Immature natural killer cell (primary cell): ENCODE measurements at places on chromosomes 13 and 19. TPM values are rescaled to one million over a fixed set of nuclear protein-coding genes. Genes with fewer than 3 reads are reported as not detected.
A peak's percentile ranks its signal among the peaks of the same experiment; 100 is the strongest.

DNA sequence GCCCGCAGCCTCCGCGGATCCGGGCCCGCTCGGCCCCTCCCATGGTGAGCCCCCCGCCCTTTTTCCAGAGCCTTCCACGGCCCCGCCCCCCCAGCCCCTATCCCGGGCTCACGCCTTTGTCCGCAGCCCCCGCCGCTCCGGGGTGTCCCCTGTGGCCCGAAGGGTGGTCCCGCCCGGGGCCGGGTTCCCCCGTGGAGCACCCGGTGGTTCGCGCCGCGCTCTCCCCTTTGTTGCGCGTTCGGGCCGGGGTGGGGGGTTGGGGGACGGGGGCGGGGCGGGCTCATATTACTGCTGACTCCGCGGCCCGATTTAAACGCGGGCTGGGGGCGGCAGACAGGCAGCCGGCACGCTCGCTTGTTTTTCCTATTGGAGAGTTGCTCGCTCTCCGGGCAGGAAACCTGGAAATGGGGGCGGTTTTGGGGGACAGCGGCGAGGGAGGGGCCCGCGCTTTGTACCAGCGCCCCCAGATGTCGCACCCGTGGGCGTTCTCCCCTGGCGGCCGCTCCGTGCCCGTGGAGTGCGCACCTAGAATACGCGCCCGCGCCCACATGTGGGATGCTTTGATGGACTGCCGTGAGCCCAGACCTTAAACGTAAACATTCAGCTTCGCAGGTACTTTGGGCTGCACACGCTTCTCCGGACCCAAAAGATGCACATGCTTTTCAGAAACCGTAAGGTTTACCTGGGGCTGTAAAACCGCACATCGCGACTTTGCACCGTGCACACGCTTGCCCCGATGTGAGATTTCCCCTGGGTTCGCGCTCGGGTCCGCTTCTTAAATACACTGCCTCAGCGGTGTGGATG, 699 bp downstream of the PTOV1 start:
- peaks cover 40% of the 10 kb centered on the region for H3K4me1 ChIP-seq
- DNase-seq = no peak
- H3K36me3 ChIP-seq = no peaks in the 10 kb centered on the region
- H3K27ac ChIP-seq = peak overlapping the region; percentile 85
- peak overlapping the region; percentile 90 for H3K4me3 ChIP-seq
- H3K27me3 ChIP-seq = peaks cover 6% of the 10 kb centered on the region

Gene AP1M2
- not detected for polyA plus RNA-seq

GRCh38 chr13:19818223-19818842, 35.6 kb upstream of the PSPC1 start:
- peak overlapping the region; percentile 85 for H3K27ac ChIP-seq
- peaks cover 14% of the 10 kb centered on the region for H3K36me3 ChIP-seq
- H3K4me3 ChIP-seq = no peak overlapping the region
- H3K27me3 ChIP-seq = peaks cover 3% of the 10 kb centered on the region
- peaks cover 23% of the 10 kb centered on the region for H3K4me1 ChIP-seq
- DNase-seq = peak; percentile 19

- H3K36me3 ChIP-seq = no peaks in the 10 kb centered on the region
- H3K27ac ChIP-seq = no peak overlapping the region
- H3K27me3 ChIP-seq = peaks cover 4% of the 10 kb centered on the region
- no peaks in the 10 kb centered on the region for H3K4me1 ChIP-seq
- DNase-seq = no peak
These were observed 192.5 kb downstream of the NDFIP2 start for GRCh38 chr13:79673310-79673992.

DNA sequence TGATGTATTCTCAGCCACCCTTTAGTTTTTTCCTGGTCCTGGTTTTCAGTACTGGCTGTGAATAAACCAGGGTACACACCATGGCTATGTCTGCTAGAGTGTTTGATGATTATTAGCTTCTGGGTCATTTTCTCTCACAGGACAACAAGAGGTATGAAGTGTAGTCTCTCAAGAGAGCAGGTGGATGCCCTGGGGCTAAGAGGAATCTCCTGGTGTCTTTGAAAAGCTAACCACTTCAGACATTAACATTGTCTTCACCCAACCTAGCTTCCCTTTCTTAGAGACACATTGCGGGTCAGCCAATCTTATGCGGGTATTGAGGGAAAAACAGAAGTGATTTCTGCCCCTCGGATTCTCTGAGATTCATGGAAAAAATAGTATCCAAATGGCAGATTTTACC, 1.6 kb downstream of the ZNF730 start:
- H3K27ac ChIP-seq = no peak overlapping the region
- H3K4me3 ChIP-seq = peak overlapping the region; percentile 24
- H3K4me1 ChIP-seq = peaks cover 8% of the 10 kb centered on the region
- no peaks in the 10 kb centered on the region for H3K36me3 ChIP-seq
- no peaks in the 10 kb centered on the region for H3K27me3 ChIP-seq

GRCh38 chr13:32323912-32324311, 8.6 kb downstream of the BRCA2 start:
- H3K4me1 ChIP-seq = no peaks in the 10 kb centered on the region
- H3K27me3 ChIP-seq = no peaks in the 10 kb centered on the region
- H3K36me3 ChIP-seq = no peaks in the 10 kb centered on the region
- H3K4me3 ChIP-seq = no peak overlapping the region
- no peak for DNase-seq
- H3K27ac ChIP-seq = no peak overlapping the region

Gene MEDAG
- polyA plus RNA-seq = not detected

GRCh38 chr19:35417278-35417677, 30.8 kb upstream of the FFAR2 start:
- H3K4me3 ChIP-seq = no peak overlapping the region
- peaks cover 17% of the 10 kb centered on the region for H3K4me1 ChIP-seq
- no peak overlapping the region for H3K27ac ChIP-seq
- no peak for DNase-seq
- H3K36me3 ChIP-seq = no peaks in the 10 kb centered on the region

Gene ATP8B3
- polyA plus RNA-seq = 3.3 TPM

- H3K4me3 ChIP-seq = no peak overlapping the region
- no peaks in the 10 kb centered on the region for H3K27me3 ChIP-seq
- peaks cover 4% of the 10 kb centered on the region for H3K36me3 ChIP-seq
- no peak for DNase-seq
- H3K4me1 ChIP-seq = peaks cover 71% of the 10 kb centered on the region
These were observed 22.1 kb downstream of the PLEKHF1 start for GRCh38 chr19:29687244-29687896.

DNA sequence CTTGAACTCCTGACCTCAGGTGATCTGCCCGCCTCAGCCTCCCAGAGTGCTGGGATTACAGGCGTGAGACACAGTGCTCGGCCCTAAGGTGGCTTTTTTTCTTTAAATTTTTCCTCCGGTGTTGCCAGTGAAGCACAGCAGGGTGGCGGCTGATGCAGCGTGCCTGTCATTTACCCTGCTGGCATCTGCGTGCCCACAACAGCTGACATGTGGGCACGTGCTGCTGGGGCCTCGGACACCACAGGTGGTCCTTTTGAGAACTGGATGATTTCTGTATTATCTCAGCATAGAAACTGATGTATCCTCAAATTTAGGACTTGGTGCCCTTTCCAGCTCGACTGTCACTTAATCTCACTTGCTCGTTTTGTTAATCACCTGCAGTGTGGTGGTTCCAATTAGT, 31.2 kb upstream of the TEX29 start:
- H3K27ac ChIP-seq = no peak overlapping the region
- no peak for DNase-seq
- H3K4me3 ChIP-seq = no peak overlapping the region
- H3K27me3 ChIP-seq = no peaks in the 10 kb centered on the region
- no peaks in the 10 kb centered on the region for H3K4me1 ChIP-seq

DNA sequence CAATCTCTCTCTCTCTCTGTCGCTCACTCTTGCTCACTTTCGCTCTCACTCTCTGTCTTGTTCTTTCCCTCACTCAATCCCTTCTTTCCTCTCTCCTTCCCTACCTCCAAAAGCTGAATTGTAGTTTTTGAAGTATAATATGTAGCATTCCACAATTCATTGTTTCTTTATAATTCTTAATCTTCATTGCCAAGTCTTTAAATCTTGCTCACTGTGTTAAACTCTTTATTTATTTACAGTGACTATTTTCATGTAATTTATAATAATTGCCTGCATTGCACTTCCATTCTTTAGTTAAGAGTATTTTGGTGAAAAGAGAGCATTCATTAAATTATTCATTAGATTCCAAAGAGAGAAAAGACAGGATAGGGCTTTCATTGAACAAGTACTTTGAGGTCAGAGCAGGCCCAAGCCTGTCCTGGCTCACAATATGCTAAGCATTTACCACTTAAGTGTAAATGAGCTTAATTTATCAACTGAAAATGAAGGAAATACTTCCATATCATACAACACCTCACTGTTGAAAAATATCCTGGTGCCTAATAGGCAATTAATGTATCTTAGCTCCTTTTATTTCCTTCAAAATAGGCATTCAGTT, 257.4 kb upstream of the SLITRK1 start:
- no peak for DNase-seq
- H3K27ac ChIP-seq = no peak overlapping the region
- peaks cover 4% of the 10 kb centered on the region for H3K27me3 ChIP-seq
- peaks cover 45% of the 10 kb centered on the region for H3K4me1 ChIP-seq

GRCh38 chr13:106348075-106348840, 187.2 kb downstream of the EFNB2 start:
- H3K4me3 ChIP-seq = no peak overlapping the region
- no peaks in the 10 kb centered on the region for H3K4me1 ChIP-seq
- no peaks in the 10 kb centered on the region for H3K36me3 ChIP-seq
- DNase-seq = no peak
- no peak overlapping the region for H3K27ac ChIP-seq
- H3K27me3 ChIP-seq = peaks cover 5% of the 10 kb centered on the region

DNA sequence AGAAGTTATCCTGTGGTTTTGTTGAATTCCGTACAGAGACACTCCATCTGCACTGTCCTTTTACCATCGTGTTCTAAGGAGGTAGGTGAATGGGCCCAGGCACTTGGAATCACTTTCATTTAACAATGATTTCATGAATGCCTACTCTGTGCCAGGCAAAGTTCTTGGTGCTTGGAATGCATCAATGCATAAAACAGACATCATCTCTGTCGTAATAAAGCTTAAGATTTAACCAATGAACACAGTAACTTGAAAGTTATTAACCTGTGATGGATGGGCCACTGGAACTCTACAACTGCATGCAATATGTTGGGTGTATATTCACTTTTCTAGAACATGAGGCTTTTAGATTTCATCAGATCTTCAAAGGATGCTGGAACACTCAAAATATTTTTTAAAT, 14.1 kb upstream of the STARD13 start:
- H3K27ac ChIP-seq = no peak overlapping the region
- H3K4me3 ChIP-seq = no peak overlapping the region
- no peaks in the 10 kb centered on the region for H3K36me3 ChIP-seq
- H3K27me3 ChIP-seq = peaks cover 3% of the 10 kb centered on the region

DNA sequence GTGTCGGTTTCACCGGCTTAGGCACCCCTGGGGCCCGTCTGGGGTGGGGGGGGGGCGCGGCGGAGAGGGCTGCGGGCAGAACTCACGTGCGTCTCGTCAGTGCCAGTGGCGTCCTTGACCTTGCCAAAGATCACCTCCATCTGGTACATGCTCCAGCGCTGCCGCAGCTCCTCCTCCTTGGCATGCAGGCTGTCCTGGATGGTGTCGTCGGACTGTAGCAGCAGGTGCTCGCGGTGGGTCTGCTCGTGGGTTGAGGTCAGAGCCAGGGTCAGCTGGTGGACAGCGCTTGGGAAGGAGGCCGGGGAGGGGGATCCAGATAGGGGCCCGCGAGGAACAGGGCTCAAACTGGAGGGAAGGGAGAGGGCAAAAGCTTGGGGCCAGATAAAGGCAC, 4.7 kb upstream of the RGL3 start:
- no peak for DNase-seq
- H3K36me3 ChIP-seq = no peaks in the 10 kb centered on the region
- H3K4me1 ChIP-seq = peaks cover 30% of the 10 kb centered on the region
- peaks cover 24% of the 10 kb centered on the region for H3K27me3 ChIP-seq
- no peak overlapping the region for H3K4me3 ChIP-seq

- peaks cover 32% of the 10 kb centered on the region for H3K4me1 ChIP-seq
- peak overlapping the region; percentile 100 for H3K27ac ChIP-seq
- peaks cover 17% of the 10 kb centered on the region for H3K27me3 ChIP-seq
- H3K36me3 ChIP-seq = no peaks in the 10 kb centered on the region
- peak overlapping the region; percentile 96 for H3K4me3 ChIP-seq
- DNase-seq = peak; percentile 2
These were observed 1.6 kb upstream of the RAP2A start for GRCh38 chr13:97432232-97432916.

- DNase-seq = no peak
- no peaks in the 10 kb centered on the region for H3K4me1 ChIP-seq
- no peak overlapping the region for H3K4me3 ChIP-seq
- H3K27ac ChIP-seq = no peak overlapping the region
These were observed 530.9 kb upstream of the NBEA start for GRCh38 chr13:34411177-34411576.

Gene RYR1
- 0.04 TPM for polyA plus RNA-seq

Gene CNFN
- polyA plus RNA-seq = 3.3 TPM

DNA sequence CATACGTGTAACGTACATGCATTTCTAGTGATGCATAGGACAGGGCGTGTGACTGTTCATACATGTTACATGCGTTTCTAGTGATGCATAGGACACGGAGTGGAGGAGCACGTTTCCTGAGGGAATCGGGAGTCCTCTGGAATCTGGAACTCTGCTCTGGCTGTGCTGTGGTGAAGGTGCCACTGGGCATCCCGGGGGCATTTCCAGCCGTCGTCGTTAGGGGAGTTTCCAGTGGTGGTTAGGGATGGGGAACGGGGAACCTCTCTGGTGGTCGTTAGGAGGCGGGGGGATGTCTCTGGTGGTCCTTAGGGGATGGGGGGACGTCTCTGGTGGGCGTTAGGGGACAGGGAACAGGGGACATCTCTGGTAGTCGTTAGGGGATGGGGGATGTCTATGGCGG, 209.6 kb upstream of the SOX1 start:
- H3K4me1 ChIP-seq = no peaks in the 10 kb centered on the region
- H3K27ac ChIP-seq = no peak overlapping the region
- H3K27me3 ChIP-seq = peaks cover 4% of the 10 kb centered on the region
- H3K36me3 ChIP-seq = no peaks in the 10 kb centered on the region
- no peak overlapping the region for H3K4me3 ChIP-seq
- no peak for DNase-seq

Gene S1PR5
- polyA plus RNA-seq = 383 TPM

- no peak overlapping the region for H3K4me3 ChIP-seq
- no peaks in the 10 kb centered on the region for H3K36me3 ChIP-seq
- H3K4me1 ChIP-seq = peaks cover 17% of the 10 kb centered on the region
- peak; percentile 18 for DNase-seq
- peaks cover 9% of the 10 kb centered on the region for H3K27me3 ChIP-seq
- no peak overlapping the region for H3K27ac ChIP-seq
These were observed 17.0 kb upstream of the TMEM255B start for GRCh38 chr13:113742000-113742441.

DNA sequence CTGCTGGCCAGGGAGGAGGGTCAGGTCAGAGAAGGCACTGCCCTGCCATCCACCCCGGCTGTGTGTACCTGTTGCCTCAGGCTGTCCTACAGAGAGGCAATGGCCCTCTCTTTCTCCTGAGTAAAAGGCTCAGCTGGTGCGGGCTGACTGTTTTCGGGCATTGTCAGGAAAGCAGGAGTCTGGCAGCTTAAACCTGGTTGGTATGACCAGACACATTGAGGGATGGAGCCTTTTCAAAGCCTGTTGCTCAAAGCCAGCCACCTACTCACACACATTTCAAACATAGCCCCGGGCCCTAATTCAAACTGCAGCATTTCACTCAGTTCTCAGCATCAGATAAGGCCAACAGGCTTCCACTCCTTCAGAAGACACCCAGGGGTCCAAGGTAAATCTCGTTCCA, 61.8 kb upstream of the PDX1 start:
- H3K27me3 ChIP-seq = peaks cover 3% of the 10 kb centered on the region
- H3K36me3 ChIP-seq = no peaks in the 10 kb centered on the region
- H3K4me3 ChIP-seq = no peak overlapping the region
- no peak overlapping the region for H3K27ac ChIP-seq
- no peaks in the 10 kb centered on the region for H3K4me1 ChIP-seq
